Activated T-helper 2 cell treated with anti-CD3 and anti-CD28 coated beads, Interferon-gamma antibody, Interleukin-2, Interleukin-4, amounts not matched to agents 10 μg/mL and 5 μg/mL and 100 μg/mL, durations not matched to agents 14 hours and 24 hours and 36 hours (primary cell): ENCODE measurements at places on chromosomes 1 and 21. TPM values are rescaled to one million over a fixed set of nuclear protein-coding genes. Genes with fewer than 3 reads are reported as not detected.

GRCh38 chr1:231393668-231394067, 28.4 kb downstream of the EGLN1 start:
- H3K27ac ChIP-seq, result no peak overlapping the region
- peaks cover 33% of the 10 kb centered on the region for H3K4me1 ChIP-seq
- H3K27me3 ChIP-seq, result no peaks in the 10 kb centered on the region
- no peak overlapping the region for H3K4me3 ChIP-seq
- H3K36me3 ChIP-seq, result peaks cover 35% of the 10 kb centered on the region

- no peak overlapping the region for H3K27ac ChIP-seq
- H3K36me3 ChIP-seq, result no peaks in the 10 kb centered on the region
- DNase-seq, result no peak
- H3K4me1 ChIP-seq, result no peaks in the 10 kb centered on the region
- no peaks in the 10 kb centered on the region for H3K27me3 ChIP-seq
Observed at GRCh38 chr1:196466166-196466565, 142.1 kb downstream of the KCNT2 start.

DNA sequence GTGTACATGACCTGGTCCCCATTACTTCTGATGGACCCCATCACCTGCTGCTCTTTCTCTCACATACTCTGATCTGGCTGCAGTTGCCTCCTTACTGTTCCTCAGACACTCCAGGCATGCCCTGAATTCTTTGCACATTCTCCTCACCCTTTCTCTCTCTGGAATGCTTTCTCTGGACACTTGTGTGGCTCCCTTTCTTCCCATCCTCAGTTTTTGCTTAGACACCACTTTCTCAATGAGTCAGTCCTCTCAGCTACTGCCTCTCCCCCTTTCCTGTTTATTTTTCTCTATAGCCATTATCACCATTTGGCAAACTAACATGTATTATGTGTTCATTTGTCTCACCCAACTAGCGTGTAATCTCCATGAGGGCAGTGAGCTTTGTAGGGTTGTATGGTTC, 28.1 kb downstream of the PLXNA2 start:
- H3K4me1 ChIP-seq, result no peaks in the 10 kb centered on the region
- H3K4me3 ChIP-seq, result no peak overlapping the region

- H3K27me3 ChIP-seq, result peaks cover 47% of the 10 kb centered on the region
- DNase-seq, result no peak
- H3K36me3 ChIP-seq, result no peaks in the 10 kb centered on the region
- no peak overlapping the region for H3K27ac ChIP-seq
- H3K4me1 ChIP-seq, result peaks cover 4% of the 10 kb centered on the region
Observed at GRCh38 chr1:64476251-64476952, 6.5 kb downstream of the CACHD1 start.

DNA sequence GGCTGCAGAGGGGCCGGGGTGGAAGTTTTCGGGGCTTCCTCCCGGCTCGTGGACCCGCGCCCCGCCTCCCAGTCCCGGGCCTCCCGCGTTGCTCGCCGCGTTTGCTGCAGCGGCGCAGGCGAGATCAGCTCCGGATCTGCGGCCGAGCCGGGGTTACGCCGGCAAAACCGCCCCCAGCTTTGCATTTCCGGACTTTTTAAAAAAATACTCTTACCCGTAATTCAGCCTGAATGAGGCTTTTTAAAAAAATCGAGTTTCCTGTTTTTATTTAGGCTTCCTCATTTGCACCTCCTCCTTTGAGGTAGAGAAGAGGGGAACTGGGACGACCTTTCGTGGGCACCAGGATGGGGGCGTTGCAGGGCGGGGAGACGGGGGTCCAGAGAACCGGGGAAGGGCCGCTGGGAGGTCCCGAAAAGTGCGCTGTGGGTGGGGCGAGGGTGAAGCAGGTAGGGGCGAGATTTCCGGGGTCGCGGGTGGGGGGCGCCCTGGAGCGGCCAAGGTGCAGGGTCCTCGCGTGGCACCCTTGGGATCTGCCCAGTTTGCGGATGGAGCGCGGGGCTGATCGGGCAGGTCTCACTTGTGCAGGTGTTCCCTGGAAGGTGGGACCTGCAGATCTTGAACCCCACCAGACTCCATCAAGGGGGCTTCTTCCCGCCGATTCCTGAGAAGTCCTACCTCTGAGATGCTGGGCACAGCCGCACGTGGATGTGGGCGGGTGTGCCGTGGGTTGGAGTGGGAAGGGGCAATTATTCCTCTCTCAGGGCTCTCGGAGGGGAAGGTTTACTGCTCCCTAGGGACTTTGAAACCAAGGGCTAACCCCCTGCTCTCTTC, 1.1 kb downstream of the PIK3CD start:
- H3K4me3 ChIP-seq, result peak overlapping the region; percentile 95
- H3K27ac ChIP-seq, result peak overlapping the region; percentile 92
- H3K4me1 ChIP-seq, result peaks cover 55% of the 10 kb centered on the region
- peak; percentile 71 for DNase-seq

The RPAP2 gene
- 41.9 and 42.8 TPM in 2 replicates for total RNA-seq
